Esophagus muscularis mucosa (tissue), 4 donors: ENCODE measurements at places on chromosomes 13 and 19.

DNA sequence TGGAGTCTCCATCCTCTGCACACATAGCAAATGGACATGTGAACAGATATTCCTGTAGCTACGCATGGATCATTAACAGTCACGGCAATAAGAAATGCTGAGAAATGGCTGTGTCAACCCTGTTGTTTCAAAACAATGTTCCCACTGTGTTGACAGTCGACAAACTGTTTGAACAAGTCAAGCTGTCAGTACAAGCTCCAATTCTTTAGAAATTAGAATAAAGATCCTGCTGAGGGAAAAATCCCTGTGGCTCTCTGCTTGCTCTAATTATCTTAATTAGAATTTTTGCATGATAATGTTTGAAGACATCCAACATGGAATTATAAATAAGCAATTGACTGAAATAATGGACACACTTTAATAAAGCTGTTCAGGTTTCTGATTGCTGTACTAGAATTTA is 37.9 kb upstream of the CPB2 start:
- DNase-seq: no peak

DNA sequence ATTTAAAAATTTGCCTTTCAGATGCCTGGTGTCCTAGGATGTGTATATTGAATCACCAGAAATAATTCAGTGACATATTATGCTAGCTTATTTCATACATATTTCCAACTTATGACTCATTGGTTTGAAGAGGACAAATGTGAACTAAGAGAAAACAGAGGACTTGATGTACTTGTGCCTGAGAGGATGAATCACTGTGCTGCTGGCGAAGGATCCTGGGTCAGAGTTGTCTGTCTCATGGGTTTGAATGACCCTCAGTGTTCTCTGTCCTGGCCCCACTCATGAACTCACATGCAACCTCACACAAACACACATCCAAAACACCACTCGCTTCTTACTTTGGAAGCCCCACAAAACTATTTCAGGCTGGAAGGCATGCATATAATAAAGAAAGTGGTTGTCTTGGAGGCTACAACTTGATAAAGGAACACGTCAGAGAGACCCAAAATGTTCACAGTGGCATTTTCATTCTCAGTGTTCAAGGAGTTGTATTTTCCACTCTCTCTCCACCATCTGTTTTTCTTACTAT is 129.0 kb upstream of the SPRY2 start:
- DNase-seq: peak; percentile 94

DNA sequence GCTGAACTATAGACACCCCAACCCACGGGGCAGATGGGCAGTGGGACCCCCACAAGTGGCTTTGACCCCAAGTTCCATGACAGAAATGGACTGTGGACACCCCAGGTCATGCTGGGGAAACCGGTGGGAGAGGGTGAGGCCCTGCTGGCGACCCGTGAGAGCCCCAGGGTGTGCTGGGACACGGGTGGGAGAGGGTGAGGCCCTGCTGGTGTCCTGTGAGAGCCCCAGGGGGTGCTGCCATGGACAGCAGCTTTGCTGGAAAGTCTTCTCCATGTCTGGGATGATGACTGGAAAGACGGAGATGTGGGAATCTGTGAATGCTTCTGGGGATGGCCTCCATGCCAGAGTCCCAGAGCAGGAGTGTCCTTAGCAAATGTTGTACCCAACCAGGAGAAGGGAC is 148.4 kb downstream of the URI1 start:
- DNase-seq: no peak

DNA sequence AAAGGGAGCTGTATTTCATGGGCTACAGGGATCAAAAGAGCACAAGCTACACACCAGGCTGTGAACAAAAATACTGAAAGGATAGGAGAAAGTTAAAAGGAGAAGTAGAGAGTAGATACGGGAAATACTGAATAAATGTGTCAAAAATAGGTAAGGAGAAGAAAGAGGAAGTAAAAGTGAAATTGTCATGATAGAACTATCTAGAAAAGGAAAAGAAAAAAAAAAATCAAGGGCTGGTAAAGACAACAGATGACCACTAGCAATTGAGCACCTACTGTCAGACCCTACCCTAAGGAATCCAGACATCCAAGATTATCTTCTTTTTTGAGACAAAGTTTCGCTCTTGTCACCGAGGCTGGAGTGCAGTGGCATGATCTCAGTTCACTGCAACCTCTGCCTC is 4.8 kb downstream of the RUBCNL start:
- DNase-seq: no peak

DNA sequence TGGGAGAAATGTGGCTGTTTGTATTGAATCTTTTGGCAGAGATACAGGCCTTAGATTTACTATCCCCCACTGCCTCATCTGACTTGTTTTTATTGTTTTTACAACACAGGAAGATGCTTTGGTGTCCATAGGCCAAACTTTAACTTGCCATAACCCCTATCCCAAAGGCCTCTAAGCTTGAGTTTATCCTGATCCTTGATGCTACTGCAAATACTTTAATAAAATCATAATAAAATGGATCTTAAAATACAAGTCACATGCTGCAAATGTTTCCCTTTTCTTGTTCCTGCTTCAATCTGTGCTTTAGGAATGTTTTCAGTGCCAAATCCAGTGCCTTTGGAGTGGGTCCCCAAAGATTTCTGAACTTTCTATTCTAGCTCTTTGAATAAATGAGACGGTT is 770.6 kb downstream of the DACH1 start:
- no peak for DNase-seq
